NCI-H526 (cell line): ENCODE measurements at places on chromosomes 16 and 17.

GRCh38 chr16:87371261-87371866 lies 12.2 kb downstream of the FBXO31 start:
- no peak for DNase-seq

GRCh38 chr17:57086069-57086930 lies 1.3 kb downstream of the AKAP1 start:
- DNase-seq: peak; percentile 49

GRCh38 chr17:63041722-63042121 lies 75.7 kb downstream of the TANC2 start:
- DNase-seq: no peak

GRCh38 chr16:11639925-11640899 lies 28.0 kb upstream of the SNN start:
- DNase-seq: no peak
